ENCODE measurements at places on chromosomes 5 and 9.

DNA sequence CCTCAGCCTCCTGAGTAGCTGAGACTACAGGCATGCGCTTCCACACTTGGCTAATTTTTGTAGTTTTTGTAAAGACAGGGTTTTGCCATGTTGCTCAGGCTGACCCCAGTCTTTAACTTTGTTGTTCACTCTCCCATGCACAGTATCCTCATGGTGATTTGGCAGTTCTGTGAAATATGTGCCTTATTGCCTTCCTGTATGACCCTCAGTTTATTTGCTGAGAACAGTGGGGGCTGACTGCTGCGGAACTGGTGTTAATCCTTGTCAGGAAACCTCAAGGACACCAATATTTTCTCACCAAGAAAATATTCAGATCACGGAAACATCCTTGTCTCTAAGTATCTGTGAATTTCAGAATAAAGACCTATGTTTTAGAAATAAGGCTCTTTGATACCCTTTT, 287.8 kb downstream of the ARRDC3 start:
- no peak for DNase-seq

- DNase-seq = no peak
These were observed 209.4 kb upstream of the IL12B start for GRCh38 chr5:159539678-159540077.

GRCh38 chr9:4741365-4742089, 525 bp upstream of the AK3 start:
- DNase-seq = no peak

GRCh38 chr9:76759732-76760131, 4.5 kb upstream of the PCA3 start:
- DNase-seq = no peak

GRCh38 chr9:127817881-127818434, 15.3 kb downstream of the FPGS start:
- no peak for DNase-seq

- no peak for DNase-seq
These were observed 80.6 kb upstream of the DAB2 start for GRCh38 chr5:39505363-39505762.

DNA sequence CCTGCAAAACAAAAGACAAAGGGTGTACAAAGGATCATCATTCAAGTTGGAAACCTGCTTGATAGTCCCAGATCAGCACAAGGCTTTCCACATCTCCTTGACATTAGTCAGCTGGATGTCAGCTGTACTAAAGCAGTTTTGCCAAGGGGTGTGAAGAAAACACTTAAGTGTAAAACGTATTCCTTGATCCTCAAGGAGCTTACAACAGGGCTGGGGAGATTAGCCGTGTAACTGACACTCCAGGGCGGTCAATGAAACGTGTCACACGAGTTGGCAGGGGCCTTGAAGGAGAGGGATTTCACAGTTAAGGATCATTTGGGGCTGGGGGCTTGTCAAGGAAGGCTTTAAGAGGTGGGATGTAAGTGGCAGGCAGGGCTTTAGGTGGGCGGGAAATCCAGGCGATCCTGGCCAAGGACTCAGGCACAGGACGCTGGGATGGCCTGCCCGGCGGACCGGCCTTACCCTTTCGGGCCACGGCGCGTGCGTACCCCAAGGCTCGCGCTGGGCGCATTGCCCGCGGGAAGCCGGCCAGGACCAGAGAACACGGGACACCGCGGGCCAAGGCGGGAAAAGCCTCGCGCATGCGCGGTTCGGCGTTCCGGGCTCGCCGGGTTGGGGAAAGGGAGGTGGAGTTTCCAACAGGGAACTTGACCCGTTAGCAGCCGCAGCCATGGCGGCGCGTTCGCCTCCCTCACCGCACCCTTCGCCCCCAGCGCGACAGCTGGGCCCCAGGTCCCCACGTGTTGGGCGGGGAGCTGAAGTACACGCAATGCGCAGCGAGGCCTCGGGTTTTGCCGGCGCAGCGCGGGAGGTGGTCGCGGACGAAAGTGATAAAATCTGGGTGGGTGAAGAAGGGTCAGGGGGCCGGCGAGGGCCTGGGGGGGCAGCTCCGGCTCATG, at the start of gene CNTLN:
TSS of gene CNTLN (plus strand) at position 645 of the 899 bp plus-strand sequence. CDS start at position 671, 26 bp downstream.
- no peak for DNase-seq

GRCh38 chr5:106314221-106314824, 1356.4 kb downstream of the EFNA5 start:
- DNase-seq = no peak

DNA sequence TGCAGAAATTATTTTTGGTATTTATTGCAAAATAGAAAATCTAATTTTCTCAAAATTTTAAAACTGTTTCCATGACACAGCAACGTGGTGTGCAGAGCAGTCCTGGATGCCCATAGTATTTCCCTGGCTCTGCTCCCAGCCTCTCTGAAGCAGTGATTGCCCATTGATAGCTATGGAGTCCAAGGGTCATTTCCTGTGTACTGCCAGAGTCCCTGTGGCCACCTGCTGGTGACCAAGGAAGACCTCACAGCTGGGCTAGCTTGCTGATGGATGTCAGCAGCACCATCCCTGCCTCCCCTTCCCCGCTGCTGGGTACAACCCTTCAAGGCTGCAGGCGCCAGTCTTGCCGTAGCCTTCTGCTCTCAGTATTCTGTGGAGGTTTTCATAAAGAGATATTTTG, 184.1 kb downstream of the DIRAS2 start:
- DNase-seq = no peak

- DNase-seq = no peak
These were observed 149.8 kb downstream of the AUH start for GRCh38 chr9:91211919-91212318.

- no peak for DNase-seq
These were observed 561 bp downstream of the DAPK1 start for GRCh38 chr9:87498046-87498810.

GRCh38 chr5:78961743-78962142, 23.4 kb downstream of the ARSB start:
- DNase-seq = no peak

- no peak for DNase-seq
These were observed 246.9 kb downstream of the MPDZ start for GRCh38 chr9:13032585-13032984.

DNA sequence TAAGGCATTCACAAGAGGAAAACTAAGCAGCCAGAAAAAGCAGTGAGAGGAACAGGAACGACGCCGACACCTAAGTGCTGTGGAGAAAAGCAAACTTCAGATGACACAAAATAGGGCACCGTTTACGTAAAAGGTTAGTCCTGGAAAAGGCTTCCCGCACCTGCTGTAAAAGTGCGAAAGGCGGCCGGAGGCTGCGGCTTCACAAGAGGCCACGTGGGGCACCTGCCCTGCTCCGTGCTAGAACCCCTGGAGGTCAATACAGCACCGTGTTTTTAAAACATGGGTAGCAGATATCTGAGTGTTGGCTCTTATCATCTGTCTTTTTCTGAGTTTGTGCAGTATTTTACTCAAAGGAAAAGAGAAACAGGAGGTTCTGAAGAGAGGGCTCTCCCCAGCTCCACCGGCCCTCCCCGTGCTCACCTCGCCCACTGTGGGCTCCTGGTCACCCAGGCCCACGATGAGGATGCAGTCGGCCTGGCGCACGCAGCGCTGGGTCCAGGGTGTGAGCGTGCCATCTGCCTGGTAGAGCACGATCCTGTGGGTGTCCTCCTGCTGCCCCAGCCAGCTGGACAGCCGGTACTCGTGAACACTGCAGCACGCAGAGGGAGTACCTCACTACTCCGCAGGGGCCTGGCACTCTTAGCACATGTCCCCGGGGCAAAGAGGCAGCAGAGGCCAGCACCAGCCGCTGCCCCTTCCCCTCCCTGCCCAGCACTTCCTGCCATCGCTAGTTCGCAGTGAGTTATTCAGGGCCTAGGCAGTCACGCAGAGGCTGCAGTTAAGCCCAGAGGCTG, 21.0 kb upstream of the NSMF start:
- no peak for DNase-seq

GRCh38 chr5:159905496-159905895, 10.8 kb upstream of the ADRA1B start:
- DNase-seq = no peak

- DNase-seq = no peak
These were observed 43.6 kb downstream of the CCDC192 start for GRCh38 chr5:127746756-127747155.

DNA sequence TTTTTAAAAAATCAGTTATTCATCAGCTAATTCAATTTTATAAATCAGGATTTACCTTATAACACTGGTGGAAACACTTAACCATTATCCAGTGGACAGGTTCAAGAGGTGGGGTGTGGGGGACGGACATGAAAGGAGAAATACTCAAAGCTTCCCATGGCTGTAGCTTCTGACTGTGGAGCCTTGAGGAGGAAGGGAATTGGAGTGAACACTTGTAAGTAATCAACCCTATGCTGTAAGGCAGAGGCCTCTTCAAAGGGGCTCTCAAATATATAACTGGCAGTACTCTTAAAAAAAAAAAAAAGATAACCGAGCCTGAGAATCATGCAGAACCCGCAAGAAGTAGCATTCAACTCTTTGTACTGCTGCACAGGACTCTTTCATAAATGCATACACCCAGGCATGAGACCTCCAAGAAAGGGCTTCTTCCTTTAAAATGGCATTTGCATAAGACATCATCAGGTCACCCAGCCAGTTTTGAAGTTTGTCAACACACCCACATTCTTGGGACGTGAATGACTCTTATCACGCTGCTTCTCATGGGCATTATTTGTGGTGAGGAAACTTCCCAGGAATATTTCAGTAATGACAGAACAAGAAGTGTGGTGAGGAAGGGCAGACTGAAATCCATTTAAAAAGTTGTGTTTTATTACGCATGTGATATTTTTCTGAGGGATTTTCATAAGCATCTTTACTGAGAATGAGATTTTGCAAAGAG, 8.1 kb downstream of the OSMR start:
- DNase-seq = no peak

DNA sequence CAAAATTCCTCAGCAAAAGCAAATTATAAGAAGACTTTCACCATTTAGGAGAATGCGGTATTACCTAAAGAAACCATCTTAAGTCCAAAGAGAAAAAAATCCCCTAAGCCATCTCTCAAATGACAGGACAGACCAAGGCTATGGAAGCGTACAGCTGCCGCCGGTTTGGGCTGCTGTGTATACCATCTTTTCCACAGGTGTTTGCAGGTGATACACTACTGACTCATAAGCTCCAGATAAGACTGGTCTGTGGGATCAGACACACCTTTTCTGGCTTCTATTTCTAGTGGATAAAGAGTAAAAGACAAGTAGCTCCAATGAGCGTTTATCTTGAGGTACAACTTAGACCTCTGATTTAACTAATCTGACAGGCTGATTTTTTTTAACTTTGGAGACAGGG, 7.7 kb downstream of the CDKN2AIPNL start:
- DNase-seq = no peak

- DNase-seq = no peak
These were observed 90.3 kb upstream of the IFNK start for GRCh38 chr9:27433631-27434325.

DNA sequence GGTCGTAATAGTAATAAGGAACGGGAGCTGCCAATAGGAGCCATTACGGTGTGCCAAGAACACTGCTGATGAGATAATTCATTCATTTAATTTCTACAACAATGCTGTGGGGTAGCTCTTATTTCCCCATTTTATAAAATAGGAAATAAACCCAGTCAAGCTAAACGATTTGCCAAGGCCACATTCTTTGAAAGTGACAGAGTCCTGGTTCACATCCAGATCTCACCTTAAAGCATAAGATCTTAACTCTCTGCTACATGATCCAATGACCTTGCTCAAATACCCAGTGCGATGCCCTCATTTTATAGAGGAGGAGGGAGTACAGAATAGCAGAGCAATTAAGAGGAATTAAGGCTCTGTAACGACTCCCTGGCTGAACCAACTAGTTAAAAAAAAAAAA, 5.0 kb downstream of the PDE6A start:
- DNase-seq = no peak

- no peak for DNase-seq
These were observed 208.5 kb downstream of the TMEM161B start for GRCh38 chr5:88060194-88060593.

DNA sequence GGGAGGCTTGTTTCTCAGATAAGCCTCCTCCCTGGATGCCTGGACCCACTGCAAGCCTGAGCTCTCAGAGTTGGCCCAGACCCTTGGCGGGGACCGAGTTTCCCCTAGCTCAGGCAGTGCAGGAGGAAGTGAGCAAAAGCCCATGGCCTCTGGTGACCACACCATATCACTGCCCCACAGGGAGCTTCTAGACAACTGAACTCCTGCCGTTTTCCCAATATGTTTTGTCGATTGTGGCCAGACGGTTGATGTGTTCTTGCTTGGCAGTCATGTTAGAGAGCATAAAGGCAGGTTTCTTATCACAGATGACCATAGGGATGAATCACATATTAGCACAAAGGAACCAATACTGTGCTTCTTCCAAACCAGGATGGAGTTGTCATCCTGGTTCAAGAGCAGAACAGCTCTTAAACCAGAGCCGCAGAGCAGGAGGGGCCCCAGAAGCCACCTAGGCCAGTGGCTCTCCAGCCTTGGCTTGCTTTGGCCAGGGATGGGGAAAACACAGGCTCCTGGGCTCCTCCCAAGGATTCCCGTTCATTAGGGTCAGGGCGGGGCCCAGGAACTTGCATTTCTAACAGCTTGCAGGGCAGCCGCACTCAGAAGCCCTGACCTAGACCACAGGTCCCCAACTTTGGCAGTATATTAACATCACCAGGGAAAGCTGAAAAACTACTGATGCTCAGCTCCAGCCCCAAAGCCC, 113.1 kb upstream of the TBC1D2 start:
- DNase-seq = no peak

GRCh38 chr5:149636861-149637246, 55.6 kb downstream of the ARHGEF37 start:
- no peak for DNase-seq

Data from T-helper 9 cell (primary cell).